ENCODE measurements at places on chromosomes 12 and 14. TPM values are rescaled to one million over a fixed set of nuclear protein-coding genes. Genes with fewer than 3 reads are reported as not detected.

CCDC175 gene
- total RNA-seq, result not detected

CCDC38 gene
- total RNA-seq, result not detected

SLC25A21 gene
- 0.97 TPM for total RNA-seq

NOVA1 gene
- 1.9 TPM for total RNA-seq

Data from fibroblast of villous mesenchyme (primary cell).